Activated CD8-positive, alpha-beta memory T cell treated with anti-CD3 and anti-CD28 coated beads for 1 hour (primary cell): ENCODE measurements at places on chromosomes 7 and 10.

GRCh38 chr10:77967611-77968022, 41.1 kb upstream of the DLG5 start:
- DNase-seq: no peak

- DNase-seq: no peak
These were observed 491.7 kb downstream of the CCSER2 start for GRCh38 chr10:84820120-84820519.

GRCh38 chr7:2523941-2524807, 4.6 kb downstream of the LFNG start:
- DNase-seq: no peak

DNA sequence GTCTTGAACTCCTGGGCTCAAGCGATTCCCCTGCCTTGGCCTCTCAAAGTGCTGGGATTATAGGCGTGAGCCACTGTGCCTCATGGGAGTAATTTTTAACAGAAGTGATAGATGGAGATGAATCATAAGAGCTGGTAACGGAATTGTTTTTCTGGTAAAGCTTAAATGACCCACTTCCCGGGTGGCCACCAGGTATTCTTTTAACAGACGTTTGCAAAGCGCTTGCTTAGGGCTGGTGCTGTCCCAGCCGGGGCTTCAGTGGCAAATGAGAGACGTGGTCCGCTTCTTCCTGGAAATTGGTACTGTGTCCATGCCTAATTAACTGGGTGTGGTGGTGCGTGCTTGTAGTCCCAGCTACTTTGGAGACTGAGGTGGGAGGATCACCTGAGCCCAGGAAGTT, 23.5 kb downstream of the CAMK1D start:
- no peak for DNase-seq

- DNase-seq: no peak
These were observed 213.6 kb upstream of the INHBA start for GRCh38 chr7:41916450-41916927.

GRCh38 chr7:75604408-75604807, 112.3 kb downstream of the SPDYE5 start:
- DNase-seq: no peak

DNA sequence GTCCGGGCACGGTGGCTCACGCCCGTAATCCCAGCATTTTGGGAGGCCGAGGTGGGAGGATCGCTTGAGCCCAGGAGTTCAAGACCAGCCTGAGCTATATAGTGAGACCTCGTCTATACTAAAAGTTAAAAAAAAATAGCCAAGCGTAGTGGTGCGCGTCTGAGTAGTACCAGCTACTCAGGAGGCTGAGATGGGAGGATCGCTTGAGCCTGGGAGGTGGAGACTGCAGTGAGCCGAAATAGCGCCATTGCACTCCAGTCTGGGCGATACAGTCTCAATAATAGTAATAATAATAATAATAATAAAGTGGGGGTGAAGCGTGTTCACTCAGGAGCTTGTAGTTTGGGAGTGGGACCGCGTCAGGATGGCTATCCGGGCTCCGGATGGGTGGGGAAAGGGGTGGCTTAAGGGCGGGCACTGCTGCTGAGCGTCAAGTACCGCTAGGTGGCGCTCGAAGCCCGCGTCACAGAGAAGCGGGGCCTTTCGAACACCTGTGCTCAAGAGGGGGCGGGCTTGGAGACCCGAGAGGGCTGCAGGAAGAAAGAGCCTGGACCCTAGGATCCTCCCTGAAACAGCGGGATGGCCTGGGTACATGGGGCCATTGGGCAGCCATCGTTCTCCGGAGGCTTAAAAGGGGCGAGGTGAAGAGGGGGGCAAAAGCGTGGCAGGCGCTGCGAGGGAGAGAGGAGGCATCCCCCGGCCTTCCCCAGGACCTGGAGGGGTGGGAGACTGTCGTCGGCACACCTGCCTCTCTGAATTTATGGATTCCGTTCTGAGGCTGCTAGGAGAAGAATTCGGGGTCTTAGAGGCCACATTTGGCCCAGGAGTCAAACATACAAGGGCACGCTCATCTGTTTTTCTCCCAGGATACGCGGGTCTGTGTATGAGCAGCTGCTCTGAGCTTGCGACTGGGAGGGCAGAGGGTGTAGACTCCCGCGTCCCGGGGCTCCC, 14.5 kb downstream of the LBX1 start:
- peak; percentile 67 for DNase-seq

GRCh38 chr7:150855476-150856302, 3.4 kb downstream of the AOC1 start:
- no peak for DNase-seq

DNA sequence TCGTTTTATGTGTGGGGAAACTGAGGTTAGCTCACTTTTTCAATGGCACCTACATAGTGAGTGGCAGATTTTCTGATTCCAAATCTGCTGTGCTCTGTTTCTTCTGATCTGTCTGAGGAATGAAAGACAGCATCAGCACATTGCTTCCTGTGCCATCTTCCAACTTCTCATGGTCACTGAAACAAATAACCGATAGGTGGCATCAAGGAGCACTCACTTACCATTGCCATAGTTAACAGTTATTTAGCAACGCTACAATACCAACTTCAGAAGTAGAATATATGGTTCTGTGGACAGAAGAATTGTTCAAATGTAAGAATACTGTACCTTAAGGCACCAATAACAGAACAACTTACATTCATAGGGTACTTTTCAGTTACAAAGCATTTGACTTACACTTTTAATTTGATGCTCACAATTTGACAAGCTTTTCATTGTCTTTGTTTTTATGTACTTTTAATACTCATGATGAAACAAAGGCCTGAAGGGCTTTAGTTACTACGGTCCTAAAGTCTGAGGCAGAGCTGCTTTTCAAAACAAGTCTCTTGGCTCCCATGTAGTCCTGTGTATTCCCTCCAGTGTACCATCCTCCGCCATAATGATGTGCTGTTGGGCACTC, 228.9 kb upstream of the TCF7L2 start:
- DNase-seq: no peak

DNA sequence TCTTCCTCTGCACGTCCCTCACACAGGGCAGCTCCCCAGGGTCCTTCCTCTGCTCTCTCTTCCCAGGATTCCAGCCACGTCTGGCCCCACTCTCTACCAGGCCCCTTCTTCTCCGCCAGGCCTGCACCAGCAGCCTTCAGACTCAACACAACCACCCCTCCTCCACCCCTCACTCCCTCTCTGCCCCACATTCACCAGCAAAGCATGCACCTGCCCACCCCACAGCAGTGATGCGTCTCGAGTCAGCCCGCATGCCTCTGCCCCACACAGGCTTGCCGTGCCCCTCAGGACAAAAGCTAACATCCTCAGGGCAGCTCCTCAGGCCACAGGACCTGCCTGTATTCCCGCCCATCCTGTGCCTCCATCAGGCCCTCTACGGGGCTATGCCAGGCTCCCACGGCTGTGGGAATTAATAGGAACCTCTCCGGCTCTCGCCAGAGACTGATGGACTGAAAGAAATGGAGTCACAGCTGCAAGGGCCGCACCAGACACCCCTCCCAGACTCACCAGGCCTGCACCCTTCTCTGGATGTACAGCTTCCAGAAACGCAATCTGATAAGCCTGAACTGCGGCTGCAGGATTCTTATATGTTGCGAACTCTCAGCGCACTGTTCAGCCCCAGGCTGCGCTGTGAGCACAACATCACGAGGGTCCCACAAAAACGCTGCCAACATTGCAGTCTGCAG, 100.1 kb downstream of the CYTH3 start:
- no peak for DNase-seq

DNA sequence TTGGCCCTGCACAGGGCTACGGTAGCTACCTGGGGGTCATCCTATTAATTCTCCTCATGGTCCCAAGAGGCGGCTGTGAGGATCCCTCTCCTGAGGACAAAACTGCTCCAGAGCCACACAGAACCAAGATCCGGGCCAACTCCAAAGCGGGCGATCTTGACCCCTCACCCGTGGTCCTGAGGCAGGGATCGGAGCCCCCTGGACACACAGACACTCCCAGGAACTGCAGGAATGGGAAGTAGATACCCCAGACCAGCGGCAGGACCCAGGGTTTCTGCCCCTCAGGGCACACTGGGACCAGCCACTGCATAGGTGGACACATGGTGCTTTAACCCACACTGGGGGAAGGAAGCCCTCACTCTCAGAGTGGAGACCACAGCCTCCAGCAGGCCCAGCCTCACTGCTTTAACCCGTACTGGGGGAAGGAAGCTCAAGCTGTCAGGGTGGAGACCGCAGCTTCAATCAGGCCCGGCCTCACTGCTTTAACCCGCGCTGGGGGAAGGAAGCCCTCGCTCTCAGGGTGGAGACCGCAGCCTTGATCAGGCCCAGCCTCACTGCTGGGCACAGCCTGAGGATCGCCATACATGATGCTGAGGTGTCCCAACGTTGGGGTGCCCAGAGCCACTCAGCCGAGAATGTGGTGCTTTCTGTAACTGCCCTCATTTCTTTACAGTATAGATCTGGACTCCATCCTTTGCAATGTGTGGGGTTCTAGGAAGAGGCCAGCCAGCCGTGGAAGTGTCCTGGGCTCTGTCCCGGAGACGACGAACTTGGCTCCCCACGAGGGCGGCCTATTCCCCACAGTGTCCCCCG, 60.1 kb downstream of the DIP2C start:
- DNase-seq: no peak

DNA sequence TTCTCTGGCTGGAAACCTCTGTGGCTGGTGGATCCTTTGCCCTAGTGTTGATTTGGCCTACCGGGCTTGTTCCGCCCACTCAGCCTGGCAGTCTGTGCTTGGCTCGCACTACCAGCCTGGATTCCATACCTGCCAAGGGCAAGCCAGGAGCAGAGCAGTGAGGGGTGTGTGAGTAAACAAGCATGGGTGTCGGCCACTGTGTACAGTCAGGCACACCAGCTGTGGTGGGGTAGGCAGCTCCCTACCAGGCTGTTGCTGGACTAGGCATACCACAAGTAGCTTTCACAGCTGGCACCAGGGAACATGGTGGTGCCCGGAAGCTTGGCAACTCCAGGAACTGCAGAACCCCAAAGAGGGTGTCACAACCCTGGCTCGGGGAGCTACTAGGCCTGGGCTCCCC, 942.9 kb upstream of the LRRN3 start:
- DNase-seq: no peak

DNA sequence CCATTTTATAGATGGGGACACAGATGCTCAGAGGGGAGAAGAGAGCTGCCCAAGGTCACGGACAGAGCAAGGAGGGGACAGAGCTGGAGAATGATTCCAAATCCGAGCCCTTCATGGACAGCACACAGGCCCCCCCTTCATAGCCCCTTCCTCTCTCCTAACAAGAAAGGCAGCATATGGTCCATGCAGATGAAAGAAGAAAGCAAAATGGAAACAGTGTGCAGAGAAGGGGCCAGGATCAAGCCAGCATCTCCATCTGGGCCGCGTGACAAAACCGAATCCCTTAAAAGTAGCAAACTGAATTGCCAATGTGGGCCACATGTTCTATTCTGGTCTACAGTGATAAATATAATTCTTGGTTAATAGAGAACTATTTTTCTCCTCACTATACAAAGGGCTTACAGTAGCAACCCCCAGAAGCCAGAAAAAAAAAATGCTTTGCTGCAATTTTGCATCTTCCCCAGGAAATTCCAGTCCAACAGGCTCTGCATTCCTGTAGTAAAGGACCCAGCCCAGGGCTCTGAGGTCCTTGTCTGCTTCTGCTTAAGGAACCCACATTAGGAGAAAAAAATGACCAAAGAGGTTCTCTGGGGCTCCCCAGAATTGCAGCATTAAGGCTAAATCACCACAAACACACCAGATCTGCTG, 7.8 kb downstream of the CPXM2 start:
- no peak for DNase-seq

DNA sequence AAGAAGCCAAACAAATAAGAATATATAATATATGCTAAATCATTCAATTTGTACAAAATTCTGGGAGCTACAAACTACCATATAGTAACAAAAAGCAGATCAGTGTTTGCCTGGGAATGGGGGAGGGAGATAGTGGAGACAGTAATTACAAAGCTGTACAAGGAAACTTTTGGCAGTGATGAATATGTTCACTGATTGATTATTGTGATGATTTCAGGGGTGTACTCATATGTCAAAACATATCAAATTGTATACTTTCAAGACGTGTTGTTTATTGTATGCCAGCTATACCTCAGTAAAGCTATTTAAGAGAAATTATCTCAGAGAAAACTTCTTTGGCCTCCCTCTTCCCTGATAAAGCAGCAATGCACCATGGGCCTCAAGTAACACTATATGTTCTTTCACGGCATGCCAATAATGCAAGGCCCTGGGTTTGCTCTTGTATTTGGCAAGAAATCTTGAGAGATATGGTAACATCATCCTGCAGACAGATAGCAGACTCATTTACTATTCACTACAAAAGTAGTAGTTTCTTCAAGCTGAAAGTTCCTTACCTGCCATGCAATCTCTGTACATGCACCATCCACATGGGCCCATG, 133.5 kb downstream of the HBP1 start:
- DNase-seq: no peak

GRCh38 chr10:96339956-96340904, 18.6 kb downstream of the OPALIN start:
- peak; percentile 1 for DNase-seq

GRCh38 chr10:70756700-70757360, 28.3 kb downstream of the TBATA start:
- DNase-seq: no peak

GRCh38 chr10:88582806-88583583, at the start of gene RNLS:
RNLS (minus strand) TSS chr10:88583318.
- peak; percentile 50 for DNase-seq

GRCh38 chr10:97570146-97570788, 2.3 kb upstream of the ANKRD2 start:
- no peak for DNase-seq

DNA sequence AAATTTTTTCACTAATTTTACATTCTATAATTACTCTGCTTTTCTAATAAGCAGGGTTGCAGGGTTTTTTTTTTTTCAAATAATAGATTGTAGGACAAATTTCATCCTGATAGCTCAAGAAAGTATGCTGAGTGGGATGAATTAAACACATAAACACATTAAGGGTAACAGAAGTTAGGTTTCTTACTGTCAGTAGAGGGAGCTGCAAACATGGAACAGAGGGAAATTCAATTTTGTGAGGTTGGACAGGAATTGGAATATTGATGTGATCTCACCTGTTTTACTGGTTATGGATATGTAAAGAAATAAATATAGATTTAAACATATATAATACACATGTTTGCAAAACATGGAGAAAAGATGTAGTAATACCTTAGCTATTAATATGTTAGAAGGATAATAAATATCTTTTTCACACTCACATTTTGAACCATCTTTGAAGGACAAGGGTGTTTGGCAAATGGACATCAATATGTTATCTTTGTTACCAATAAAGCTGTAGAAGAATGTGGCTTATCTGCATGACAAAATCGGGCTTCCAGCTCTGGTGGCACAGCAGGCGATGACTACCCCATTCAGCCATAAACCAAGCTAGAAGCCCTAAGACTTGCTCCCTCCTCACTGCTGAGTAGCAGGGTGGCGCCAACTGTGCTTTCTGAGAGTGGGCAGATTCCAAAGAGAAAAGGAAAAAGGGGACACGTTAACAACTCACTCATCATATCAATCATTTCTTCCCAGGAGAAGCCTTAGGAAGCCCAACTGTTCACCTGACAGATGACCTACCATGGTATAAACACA, 1257.4 kb downstream of the GATA3 start:
- DNase-seq: no peak

DNA sequence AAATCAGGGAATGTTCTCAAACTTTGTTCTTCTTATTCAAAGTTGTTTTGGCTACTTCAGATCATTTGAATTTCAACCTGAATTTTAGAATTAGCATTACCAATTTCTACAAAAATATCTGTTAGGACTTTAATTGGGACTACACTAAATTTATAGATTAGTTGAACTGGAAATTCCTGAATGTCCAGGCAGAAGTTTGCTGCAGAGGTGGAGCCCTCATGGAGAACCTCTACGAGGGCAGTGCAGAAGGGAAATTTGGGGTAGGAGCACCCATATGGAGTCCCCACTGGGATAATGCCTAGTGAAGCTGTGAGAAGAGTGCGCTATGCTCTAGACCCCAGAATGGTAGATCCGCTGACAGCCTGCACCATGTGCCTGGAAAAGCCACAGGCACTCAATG, 22.8 kb upstream of the AGMO start:
- DNase-seq: no peak
